ENCODE measurements at places on chromosomes 3 and 15.

DNA sequence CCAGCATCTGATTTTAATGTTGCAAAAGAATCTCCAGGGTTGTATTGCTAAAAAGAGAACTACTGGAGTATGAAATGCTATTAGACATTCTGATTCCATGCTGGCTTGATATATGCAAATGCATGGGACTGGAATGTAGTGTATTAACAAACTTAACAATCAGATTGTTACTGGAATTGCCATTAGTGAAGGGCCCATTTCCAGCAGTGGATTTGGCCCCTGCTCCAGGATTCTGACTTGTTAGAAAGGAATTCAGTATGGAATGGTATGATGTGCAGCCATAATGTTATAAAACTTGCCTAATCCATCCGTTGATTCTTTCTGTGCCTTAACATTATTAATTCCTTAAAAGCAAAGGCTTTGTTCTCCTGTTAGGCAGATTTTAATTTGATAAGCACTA lies 7.9 kb downstream of the ARRDC4 start:
- peak; percentile 92 for DNase-seq

GRCh38 chr3:164377466-164377865 lies 700.8 kb downstream of the SI start:
- DNase-seq: no peak

DNA sequence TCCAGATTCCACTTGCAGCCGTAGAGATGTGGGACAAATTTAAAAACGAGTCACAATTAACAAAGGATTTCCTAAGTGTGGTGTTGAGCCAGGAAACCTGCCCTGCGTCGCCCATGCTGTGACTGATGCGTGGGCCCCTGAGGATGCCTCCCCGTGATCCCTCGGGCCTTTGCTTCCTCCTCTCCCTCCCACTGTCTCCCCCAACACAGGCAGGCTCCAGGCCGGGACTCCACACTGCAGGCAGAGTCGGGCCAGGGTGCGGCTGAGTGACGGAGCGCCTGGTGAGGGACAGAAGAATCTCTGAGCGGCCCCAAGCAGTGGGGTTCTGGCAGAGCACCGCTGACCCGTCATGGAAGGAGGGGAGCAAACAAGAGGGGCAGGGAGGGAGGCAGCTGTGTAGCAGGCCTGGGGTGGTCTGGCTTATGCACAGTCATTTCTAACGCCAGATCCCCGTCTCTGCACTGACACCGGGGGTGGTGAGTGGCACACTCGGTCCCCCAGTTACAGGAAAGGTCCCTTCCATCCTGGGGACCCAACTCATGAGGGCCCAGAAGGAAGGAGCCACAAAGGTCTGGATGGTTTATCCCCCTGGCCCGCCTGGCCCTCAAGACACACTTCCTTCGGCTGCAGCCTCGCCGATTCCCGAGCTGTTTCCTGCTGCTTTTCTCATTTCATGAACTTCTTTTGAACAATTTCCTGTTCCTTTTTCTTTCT lies 91.0 kb downstream of the XXYLT1 start:
- no peak for DNase-seq

- no peak for DNase-seq
These were observed 2.7 kb downstream of the LCTL start for GRCh38 chr15:66563126-66563525.

DNA sequence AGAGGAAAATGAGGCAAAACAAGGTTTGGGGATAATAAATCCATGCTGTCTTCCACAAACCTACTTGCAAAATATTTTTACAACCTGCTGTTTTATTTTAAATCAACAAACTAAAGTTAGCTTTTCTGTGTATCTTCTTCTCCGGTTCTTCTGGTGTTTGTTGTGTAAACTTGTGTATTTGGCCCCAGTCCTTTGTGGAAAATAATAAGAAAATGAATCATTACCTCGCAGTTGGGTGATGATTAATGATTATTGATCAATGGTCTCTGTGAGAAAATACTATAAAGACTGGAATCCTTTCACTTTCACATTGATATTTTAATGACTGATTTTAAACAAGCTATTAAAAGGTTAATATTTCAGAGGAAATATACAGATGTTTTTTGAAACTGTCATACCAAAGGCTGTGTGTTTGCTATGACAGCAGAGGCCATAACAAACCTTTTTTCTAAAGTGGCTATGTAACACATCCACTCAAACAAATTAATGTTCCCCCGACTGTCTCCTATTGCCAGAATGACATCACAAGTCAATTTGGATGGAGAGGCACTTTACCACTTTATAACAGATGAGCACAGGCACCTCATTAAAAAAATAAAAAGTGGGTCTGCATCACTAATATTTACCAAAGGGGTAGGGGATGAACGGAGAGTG lies 152.5 kb downstream of the MEX3B start:
- no peak for DNase-seq

DNA sequence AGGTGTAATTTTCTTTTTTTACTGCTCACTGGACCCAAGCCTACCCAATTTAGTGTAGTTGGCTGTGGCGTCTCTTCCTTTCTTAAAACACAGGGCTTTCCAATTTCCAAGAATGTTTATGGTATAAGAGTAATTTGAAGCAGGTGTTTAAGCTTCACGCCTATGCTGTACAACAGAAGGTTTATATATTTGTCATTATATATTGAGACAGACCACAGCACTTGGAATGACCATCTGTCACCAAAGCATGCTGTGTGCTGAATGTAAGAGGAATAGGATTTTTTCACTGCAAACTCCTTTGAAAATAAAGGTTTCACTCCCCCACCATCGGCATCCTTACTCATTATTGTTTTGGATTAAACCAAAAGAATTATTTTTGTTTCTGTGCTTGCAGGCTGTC lies 325.7 kb downstream of the OTOL1 start:
- no peak for DNase-seq

DNA sequence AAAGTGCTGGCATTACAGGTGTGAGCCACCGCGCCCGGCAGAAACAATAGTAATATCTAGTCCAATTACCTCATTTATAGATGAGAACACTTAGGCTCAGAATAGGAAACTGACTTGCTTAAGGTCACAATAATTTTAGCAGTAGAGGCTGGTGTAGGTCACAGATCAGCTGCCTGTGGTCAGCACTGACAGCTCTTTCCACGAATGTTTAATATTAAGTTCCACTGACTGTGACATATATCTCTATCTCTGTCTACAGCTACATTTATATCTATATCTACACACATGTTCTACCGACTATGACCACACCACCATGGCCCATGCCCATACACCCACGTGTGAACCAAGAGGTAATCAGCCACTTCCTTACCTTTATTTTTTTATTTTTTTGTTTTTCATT lies 40.2 kb upstream of the DLG1 start:
- DNase-seq: no peak

DNA sequence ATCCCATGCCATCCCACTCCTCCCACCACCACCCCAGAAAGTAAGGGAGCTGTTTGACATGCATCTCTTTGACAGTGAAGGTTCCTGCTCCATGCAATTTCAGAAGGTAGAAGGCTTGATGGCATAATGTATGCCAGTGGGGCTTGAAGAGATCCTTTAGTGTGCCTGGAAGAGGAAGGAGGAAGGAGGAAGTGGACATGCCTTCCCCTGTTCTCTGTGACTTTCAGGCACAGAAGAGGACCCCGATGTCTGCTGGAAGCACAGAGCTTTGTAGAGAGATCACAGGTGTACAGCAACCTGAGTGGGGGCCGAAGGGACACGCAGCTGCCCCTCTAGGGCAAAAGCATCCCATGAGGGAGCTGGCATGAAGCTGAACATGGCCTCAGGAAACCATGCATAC lies 171.6 kb downstream of the CD47 start:
- no peak for DNase-seq

DNA sequence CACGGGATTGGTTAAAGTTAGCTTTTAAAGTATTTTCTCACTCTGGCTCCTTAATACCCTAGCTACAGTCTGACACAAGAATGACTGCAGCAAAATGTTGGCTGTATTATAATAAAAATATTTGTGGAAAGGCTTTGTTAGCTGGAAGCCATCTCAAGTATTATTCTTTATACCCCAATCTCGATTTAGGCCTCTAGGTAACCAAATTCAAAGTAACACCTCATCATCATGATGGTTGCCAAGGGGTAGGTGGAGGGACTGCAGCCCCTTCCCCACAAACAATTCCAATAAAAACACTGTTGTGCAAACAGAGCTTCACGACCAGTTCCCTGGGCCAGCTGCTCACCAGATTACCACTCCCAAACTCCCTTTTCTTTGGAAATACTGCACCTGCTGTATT lies 759 bp upstream of the GMPS start:
- DNase-seq: no peak

- DNase-seq: no peak
These were observed 1.9 kb downstream of the KBTBD8 start for GRCh38 chr3:67000009-67000408.

GRCh38 chr3:51390246-51391074 lies 625 bp upstream of the RBM15B start:
- DNase-seq: no peak

DNA sequence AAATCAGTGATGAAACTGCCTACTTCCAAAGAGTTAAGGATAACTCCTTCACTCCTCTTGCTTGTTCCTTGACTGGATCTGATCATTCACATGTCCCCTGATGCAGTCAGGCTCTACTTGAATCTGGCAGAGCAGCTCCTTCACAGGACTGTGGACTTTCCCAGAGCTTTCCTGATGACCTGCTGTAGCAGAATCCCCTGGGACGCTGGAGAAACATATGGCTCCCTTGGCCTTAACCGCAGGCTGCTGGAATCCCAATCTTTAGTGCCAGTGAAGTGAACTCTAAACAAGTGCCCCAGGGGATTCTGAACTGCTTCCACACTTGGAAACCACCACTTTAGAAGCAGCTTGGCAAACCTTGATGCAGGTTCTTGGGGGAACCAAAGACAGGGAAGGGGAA lies 217.8 kb downstream of the CHST2 start:
- no peak for DNase-seq

DNA sequence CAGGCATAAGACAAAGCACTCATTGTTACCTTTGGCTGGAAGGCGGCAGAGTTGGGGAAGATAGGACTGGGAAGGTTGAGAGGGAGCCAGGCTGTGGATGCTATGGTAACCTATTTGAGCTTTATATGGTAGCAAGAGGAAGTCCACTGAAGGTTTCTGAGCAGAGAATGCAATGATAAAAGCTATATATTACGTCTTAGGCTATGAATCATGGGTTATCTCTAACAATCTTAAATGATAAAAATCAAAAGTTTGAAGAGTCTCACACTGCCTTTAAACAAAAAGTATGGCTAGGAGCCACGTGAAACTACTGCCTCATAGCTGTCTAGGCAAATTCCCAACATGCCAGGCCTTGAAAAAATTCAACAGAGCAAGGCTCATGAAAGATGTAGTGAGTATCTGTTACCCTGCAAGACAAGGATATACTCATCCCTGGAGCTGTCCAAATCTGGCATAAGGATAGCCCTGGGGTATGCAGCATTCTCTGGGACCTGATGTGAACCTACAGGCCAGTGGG lies 4.1 kb downstream of the P3H2 start:
- DNase-seq: no peak

- DNase-seq: peak; percentile 9
These were observed 25.6 kb downstream of the HACD2 start for GRCh38 chr3:123559040-123559861.

DNA sequence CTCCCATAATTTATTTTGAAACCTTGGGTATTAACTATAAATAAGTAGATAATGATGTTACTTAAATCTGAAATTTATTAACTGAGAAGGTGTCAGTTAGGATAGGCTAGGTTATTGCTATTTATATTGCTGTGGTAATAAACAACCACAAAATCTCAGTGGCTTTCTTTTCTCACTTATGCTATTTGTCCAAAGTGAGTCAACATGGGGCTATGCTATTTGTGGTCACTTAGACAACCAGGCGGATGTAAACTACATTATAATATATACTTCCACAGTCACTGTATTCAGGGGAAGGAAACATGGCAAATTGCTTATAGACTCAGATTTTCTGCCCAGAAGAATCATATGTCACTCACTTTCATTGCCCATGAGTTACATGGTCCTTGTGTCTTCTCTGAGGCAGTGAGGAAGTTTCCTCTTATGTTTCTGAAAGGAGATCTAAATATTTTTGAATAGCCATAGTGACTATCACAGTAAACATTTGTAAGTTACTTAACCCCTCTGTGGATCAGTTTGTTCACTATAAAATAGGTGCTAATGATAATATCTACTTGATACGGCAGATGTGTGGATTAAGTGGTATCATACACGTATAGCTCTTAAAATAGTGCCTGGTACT lies 19.8 kb downstream of the HMG20A start:
- DNase-seq: no peak

DNA sequence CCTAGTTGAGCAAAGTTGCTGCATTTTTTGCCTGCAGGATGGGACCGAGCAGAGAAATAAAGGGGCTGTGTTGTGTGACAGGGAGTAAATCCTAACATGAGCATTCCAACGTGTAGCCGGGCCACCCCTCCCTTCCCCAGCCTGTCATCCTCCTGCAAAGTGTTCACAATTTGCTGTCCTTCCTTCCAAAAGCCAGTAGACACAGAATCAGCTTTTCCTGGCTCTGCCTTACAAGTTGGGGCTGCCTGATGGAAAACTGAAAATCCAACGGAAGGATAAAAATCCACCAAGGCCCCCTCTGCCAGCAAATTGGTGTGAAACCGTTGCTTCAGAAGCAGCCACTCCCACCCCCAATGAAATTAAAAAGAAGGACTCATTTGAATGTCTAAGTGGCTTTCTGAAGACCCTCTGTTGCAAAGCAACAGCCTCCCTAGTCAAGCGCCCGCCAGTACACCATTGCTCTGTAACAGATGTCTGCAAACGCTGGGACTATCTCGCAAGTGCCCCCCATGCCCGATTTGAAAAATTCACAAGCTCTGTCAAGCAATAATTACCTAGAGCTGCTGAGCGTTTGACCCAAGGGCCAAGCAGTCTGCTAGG lies 665 bp downstream of the FRMD4B start:
- no peak for DNase-seq

DNA sequence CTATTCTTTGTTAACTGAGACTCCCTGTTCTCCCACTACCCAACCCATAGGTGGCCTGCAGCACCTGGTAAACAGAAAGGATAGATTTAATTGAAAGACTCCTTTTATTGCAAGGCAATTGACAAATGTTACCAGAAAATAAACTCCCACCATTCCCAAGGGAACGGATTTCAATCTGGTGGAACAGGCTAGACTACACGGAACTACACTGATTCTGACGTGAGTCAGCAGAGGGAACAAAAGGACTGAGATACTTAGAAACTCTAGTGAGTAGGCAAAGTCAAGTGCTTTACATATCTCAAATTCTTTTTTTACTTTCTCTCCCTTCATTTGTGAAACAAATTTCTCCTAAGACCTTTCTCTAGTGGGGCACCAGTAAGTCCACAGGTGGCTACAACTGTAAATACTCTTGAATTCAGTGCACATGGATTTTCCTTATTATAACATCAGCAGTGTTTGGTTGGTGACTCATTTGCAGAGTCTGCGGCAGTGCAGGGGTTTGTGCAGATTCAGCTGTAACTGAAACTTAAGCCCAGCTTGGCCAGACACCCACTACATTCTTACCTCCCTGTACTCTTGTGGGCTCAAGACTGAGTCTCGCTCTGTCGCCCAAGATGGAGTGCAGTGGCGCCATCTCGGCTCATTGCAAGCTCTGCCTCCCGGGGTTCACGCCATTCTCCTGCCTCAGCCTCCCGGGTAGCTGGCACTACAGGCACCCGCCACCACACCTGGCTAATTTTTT lies 34.3 kb upstream of the PLSCR2 start:
- DNase-seq: peak; percentile 86

GRCh38 chr3:63251499-63251898 lies 26.6 kb upstream of the SYNPR start:
- DNase-seq: no peak

GRCh38 chr15:39587731-39588530 lies 7.1 kb downstream of the THBS1 start:
- DNase-seq: no peak
